ENCODE measurements at places on chromosomes 12 and 14. TPM values are rescaled to one million over a fixed set of nuclear protein-coding genes. Genes with fewer than 3 reads are reported as not detected.

HELB gene
- 1.0 TPM for total RNA-seq

RNF212B gene
- total RNA-seq, result not detected

MAP3K9 gene
- under 0.01 TPM for total RNA-seq

NEUROD4 gene
- total RNA-seq, result not detected

LIN7A gene
- 0.13 TPM for total RNA-seq

C12orf56 gene
- total RNA-seq, result not detected

NUAK1 gene
- total RNA-seq, result 22.2 TPM

ANO6 gene
- total RNA-seq, result 83.7 TPM

PPP4R4 gene
- not detected for total RNA-seq

MANSC1 gene
- total RNA-seq, result 9.1 TPM

KLHDC1 gene
- 0.90 TPM for total RNA-seq

GRCh38 chr12:18079541-18080246, 10.3 kb downstream of the RERGL start:
- DNase-seq, result no peak

DNA sequence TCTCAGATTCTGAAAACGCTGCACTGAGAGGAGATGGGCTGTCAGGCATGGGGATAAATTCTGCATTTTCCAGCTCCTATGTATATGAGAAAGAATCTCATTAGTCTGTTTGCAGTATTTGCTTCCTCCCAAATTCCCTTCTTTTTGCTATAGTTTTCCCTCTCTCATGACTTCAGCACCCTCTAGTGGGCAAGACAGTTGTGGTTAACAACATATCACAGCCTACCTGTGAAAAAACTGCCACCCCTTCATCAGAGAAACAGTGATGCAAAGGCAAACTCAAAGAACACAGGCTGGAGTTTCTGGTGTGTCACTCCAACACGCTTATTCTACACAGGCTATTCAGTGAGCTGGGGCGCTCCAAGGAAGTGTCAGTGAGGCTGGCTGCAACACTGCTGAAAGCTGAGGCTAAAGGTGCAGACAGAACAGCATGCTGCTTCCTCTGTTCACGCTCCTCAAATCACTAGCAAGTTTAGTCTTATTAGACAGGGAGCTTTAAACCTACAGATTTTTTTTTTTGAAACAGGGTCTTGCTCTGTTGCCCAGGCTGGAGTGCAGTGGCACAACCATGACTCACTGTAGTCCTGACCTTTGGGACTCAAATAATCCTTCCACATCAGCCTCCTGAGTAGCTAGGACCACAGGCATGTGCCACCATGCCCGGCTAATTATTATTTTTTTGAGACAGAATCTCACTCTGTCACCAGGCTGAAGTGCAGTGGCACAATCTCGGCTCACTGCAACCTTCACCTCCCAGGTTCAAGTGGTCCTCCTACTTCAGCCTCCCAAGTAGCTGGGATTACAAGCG, 19.3 kb downstream of the ZC2HC1C start:
- peak; percentile 69 for DNase-seq

DNA sequence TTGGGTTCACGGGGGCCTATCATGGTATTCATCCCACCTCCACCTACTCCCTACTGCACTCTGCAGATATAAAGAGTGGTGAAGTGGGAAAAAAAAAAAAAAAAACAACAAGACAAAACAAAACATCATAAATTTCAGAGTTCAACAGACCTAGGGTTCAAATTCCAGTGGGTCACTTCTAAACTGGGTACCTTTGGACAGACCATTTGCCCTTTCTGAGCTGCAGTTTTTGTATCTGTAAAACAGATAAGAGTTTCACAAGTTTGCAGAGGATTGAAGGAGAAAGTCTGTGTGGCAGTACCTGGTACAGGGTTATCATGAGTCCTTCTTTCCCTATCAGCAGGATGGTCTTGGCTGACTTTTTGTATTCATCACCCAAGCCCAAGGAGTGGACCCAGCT, 211.2 kb upstream of the EEA1 start:
- DNase-seq, result no peak

- peak; percentile 31 for DNase-seq
These were observed 885 bp upstream of the PALS1 start for GRCh38 chr14:67240168-67240932.

GRCh38 chr14:92800525-92800924, 6.4 kb downstream of the GOLGA5 start:
- no peak for DNase-seq

DNA sequence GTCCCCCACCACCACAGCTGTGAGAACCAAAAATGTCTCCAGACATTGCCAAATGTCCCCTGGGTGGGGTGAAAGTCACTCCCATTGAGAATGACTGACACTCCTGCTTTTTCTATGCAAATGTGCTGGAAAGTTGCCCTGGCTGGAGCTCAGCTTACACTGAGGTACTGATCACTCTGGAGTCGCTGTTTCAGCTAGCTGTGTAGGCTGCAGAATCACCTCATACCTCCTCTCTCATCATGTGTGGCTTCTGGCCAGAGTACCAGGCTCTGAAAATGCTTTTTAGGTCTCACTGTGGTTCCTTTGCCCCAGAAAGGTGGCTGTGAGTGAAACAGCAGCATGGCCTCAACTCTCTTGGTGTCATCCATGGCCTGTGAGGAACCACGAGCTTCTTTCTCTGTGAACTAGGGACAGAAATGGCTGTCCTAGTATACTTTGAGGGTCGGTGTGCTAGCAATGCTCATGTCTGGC, 414.4 kb downstream of the DPF3 start:
- DNase-seq, result no peak

DNA sequence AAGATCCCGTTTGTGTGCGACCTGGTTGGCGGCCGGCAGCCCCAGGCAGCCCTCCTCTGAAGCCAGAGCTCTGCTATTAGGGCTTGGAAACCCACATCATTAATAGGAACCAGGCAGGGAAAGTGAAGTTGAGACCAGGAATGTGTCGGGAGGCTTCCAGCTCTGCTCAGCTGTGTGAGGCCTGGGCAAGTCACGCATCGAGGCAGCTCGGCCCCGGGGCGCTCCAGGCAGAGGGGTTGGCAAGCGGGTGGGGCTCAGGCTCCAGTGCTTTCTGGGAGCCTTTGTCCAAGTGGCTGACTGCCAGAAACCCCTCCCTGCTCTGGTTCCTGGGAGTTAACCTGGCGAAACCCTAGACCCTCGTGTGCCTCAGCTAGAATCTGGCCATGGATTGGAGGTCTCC, 1151.7 kb downstream of the VRK1 start:
- no peak for DNase-seq

DNA sequence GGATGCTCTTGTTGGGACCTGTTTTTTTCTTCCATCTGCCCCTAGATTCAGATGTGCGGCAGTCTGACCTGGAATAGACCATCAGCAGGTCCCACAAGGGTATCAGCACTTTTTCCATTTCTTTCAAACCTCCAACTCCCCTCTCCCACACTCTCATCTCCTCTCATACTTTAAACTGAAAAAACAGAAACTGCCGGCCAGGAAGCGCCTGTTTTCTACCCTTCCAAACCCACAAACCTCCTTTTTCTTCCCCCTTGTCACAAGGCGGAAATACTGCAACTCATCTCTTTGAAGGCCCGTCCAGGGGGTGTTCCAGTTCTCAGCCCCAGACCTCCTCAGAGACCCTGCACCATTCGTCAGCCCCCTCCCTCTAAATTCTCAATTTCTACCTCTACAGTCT, 62.5 kb upstream of the FKBP4 start:
- no peak for DNase-seq

GRCh38 chr12:3962631-3963483, 89.7 kb upstream of the PARP11 start:
- DNase-seq, result no peak

GRCh38 chr14:55705651-55706364, 125.8 kb downstream of the KTN1 start:
- no peak for DNase-seq

- DNase-seq, result no peak
These were observed 76.1 kb upstream of the REP15 start for GRCh38 chr12:27620121-27620520.

- no peak for DNase-seq
These were observed 42.1 kb downstream of the IGF1 start for GRCh38 chr12:102438047-102438826.

GRCh38 chr14:64681796-64682710, 22.2 kb upstream of the PLEKHG3 start:
- peak; percentile 59 for DNase-seq

DNA sequence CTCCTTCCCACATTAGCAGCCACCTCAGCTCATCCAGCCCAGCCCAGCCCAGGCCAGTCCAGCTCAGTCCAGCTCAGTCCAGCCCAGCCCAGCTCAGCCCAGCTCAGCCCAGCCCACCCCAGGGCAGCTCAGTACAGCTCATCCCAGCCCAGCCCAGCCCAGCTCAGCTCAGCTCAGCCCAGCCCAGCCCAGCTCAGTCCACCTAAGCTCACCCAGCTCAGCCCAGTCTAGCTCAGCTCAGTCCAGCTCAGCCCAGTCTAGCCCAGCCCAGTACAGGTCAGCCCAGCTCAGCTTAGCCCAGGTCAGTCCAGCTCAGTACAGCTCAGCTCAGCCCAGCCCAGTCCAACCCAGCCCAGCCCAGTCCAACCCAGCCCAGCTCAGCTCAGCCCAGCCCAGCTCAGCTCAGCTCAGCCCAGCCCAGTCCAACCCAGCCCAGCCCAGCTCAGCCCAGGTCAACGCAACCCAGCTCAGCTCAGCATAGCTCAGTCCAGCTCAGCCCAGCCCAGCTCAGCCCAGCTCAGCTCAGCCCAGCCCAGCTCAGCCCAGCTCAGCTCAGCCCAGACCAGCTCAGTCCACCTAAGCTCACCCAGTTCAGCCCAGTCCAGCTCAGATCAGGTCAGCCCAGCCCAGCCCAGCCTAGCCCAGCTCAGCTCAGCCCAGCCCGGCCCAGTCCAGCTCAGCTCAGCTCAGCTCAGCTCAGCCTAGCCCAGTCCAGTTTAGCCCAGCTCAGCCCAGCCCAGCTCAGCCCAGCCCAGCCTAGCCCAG, 63.0 kb downstream of the TMEM121 start:
- DNase-seq, result no peak

GRCh38 chr12:115756271-115756670, 521.2 kb downstream of the MED13L start:
- no peak for DNase-seq

GRCh38 chr14:94885481-94886155, 115.7 kb upstream of the GSC start:
- no peak for DNase-seq

GRCh38 chr12:72673853-72674252, 401.7 kb downstream of the TRHDE start:
- DNase-seq, result no peak

GRCh38 chr14:65170768-65171507, 68.6 kb upstream of the MAX start:
- peak; percentile 3 for DNase-seq

DNA sequence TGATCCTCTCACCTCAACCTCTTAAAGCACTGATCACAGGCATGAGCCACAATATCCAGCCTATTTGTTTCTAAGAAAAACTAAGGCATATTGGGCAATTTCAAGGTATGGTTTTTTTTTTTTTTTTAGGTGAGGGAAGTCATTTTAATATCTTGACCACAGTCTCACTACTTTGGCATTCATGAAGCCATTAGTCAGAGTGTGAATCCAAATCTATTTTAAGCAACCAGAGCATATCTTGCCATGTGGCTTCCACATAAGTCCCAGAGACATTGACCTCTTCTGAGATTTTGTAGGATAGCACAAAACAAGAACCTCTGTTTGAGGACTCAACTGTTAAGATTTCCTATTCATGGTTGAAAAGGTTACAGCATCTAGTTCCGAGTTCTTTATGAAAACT, 130.3 kb upstream of the RBM19 start:
- no peak for DNase-seq

DNA sequence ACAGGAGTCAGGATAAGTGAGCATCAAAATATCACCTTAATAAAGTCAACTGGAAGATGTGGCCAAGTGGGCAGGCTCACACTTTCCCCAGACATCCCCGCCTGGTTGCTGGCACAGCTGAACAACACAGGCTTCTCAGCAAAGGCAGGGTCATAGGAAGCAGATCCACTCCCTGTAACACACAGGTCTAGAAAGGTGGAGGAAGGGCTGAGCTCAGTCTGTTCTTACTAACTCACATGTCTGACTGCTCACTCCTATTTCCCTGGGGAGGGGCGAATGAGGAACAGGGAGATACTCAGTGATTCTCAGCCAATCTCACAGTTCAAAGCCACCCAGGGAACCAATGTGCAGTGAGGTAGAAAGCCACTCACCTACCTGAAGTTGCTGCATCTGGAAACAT, 45.0 kb upstream of the AMN1 start:
- DNase-seq, result no peak

DNA sequence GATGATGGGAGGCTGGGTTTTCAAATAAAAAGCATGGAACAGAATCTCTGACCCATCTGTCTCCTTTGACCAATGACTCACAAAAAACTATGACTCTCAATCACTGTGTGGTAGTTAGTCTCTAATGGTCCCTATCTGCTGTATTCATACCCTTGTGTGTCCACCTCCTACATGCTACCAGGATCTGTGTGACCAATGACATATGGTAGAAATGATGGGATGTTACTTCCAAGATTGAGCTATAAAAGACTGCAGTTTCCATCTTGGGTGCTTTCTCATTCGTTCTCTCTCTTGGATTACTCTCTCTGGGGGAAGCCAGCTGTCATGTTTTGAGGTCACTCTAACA, 144.7 kb upstream of the BTG1 start:
- no peak for DNase-seq

GRCh38 chr12:57522011-57522886, at the start of gene MBD6:
Gene MBD6, plus strand, starts transcription at chr12:57522824. Its CDS starts 1,480 bp downstream, at chr12:57524304.
- DNase-seq, result peak; percentile 94

DNA sequence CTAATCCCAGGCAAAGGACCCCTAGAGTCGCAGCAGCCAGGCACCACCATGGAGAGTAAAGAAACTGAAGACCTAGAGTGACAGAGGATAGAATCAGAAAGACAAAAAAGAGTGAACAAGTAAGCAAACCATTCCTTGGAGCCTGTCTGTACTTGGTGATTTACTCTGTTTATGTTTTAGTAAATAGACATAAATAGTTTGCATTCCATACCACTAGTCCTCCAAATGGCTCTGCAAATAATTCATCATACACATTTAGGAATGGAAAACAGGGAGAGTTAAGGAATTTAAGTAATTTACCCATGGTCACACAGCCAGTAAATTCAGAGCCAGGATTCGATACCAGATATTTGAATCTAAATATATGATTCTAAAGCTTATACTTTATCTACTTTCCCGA, 2.8 kb downstream of the OLR1 start:
- no peak for DNase-seq

DNA sequence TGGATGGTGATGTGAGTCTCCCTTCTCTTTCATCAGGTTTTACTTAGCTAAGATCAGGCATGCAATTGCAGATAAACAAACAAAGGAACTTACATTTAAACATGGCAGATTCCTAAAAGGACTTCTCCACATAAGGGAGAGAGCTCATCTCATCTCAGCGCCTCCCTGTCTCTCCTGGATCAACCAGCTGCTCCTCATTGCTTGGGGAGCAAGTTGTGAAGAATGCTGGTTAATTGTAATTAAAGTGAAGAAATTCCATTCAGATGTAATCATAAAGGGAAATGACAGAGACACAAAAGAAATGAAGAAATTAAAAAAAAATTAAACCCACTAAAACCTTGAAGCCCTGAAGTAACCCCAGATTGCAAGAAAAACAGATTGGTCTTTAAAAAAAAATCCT, 104.4 kb upstream of the DIO2 start:
- DNase-seq, result no peak

DNA sequence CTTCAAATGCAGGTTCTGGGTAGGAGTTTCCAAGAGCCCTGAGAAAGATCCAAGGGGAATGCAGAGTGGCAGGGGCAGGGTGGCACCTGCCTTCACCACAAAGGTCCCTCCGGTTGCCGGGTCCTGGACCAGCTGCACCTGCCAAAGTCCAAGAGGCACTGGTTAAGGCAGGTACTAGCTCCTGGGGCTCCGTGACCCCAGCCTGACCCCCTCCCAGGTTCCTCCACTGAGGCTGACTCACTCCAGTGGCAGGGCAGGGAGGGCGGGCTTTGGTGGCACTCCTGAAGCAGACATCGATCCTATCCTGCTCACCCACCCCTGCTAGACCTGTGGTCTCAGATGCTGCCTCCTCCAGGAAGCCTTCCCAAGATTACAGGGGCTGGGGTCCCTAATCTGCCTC, 11.4 kb downstream of the RPS6KL1 start:
- DNase-seq, result no peak
